NCI-H1436 treated with DMSO at 0.1 percent for 48 hours (cell line): ENCODE measurements at places on chromosomes 1 and 21.

GRCh38 chr1:11691302-11691914 lies at the start of gene DRAXIN:
Gene DRAXIN (plus strand): TSS chr1:11691710. CDS start chr1:11706259, 14,549 bp downstream.
- no peak for DNase-seq

DNA sequence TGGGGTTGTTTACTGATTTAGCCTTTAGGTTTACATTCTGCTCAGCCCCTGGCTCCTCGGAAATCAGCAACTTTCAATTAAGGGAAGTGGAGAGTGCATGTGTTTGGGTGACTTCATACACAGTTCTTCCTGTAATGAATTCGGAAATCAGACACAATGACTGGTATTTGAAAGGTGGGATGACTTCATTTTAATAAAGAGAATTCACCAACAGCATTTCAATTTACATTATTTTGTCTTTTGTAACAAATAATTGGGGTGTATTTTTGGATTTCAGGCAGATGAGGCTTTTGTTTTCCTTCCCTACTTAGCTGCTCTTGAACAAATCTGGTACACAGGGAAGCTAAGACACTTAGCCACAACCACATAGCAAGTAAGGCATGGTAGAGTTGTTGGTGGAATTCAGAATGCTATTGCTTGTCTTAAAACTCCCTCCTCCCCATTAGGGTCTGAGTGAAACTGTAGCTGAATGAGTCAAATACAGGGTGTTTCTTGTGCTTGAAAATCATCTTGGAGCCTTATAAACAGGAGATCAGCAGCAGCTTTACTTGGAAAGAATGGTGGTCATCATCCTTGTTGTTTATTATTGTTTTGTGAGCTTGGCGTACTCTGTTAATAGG lies 917 bp downstream of the STX12 start:
- DNase-seq, result no peak

GRCh38 chr1:99365141-99365540 lies 100.8 kb downstream of the PLPPR4 start:
- no peak for DNase-seq

DNA sequence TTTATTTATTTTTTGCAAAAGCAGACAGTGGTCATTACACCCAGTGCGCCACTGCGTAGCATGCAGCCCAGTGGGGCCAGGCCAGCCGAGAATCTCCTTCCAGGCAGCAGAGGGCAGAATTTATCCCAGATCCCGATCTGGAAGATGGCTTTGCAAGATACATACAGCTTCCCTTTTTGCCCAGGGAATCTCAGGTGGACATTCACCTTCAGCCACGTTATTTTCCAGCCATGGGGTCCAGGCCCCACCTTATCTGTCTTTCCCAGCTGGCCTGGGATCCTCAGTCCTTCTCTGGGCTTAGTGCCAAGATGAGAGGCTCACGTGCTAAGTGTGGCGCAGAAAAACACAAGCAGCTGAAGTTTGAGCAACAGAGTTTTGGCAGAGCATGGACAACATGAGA lies 123.6 kb downstream of the AJAP1 start:
- no peak for DNase-seq

DNA sequence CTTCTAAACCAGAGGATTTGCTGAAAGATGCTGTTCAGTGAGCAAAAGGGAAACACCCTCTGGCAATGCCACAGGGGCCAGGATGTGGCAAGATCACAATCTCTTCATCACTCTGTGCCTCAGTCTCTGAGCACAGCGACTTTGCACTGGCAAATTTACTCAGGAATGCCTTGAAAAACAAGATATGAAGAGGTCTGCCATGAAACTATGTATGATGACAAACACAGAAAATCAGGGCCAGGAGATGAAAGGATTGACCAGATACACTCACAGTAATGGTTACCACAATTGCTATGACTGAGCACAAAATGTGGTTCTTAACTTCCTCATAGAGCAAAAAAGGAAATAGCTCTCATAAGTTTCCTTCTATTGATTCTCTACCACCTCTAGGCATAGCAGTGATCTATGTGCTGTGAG lies 5.8 kb downstream of the TTC13 start:
- DNase-seq, result no peak

- no peak for DNase-seq
Measured at GRCh38 chr1:213600879-213601278, 386.9 kb upstream of the PROX1 start.

GRCh38 chr21:43744725-43745124 lies 25.8 kb downstream of the PDXK start:
- no peak for DNase-seq

DNA sequence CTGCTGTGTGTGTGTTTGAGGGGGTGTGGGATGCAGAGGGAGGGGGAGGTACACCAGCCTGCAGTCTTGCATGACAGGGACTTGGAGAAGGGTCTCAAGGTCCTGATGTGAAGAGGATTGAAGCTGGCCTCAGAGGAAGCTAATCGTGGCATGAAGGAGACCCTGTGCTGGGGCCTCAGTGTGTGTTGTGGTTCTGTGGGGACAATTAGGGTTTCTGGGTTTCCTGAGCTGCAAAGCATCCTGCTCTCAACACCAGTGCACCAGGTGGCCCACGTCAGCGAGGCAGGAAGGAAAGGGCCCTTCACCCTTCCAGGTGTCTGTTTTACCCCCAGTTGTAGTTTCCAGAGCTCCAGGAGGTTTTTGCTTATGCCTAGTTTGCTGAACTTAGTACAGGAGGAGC lies 52.8 kb downstream of the TENT5C start:
- DNase-seq, result no peak

- DNase-seq, result no peak
Measured at GRCh38 chr1:110746644-110747259, 72.0 kb upstream of the KCNA3 start.

GRCh38 chr1:183543619-183544204 lies 46.5 kb downstream of the NCF2 start:
- no peak for DNase-seq

GRCh38 chr1:117694543-117694942 lies 88.7 kb downstream of the TENT5C start:
- DNase-seq, result no peak

DNA sequence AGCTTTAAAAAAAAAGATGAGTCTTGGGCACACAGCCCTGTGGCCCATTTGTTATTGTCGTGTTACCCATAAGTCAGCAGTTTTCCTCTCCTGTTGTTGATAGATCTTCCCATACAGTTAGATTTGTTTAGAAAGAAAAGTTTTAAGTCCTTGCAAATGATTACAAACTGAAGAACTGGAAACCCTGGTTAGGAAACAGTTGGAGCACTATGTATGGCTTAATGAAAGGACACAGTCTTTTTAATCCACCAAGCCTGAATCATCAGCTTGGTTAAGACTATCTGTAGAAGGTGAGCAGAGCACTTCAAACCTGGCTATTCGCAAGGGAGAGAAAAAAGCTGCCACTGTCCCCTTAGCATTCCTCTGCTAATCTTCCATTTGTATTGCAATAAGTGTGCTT lies 241.0 kb downstream of the DISC1 start:
- DNase-seq, result no peak

DNA sequence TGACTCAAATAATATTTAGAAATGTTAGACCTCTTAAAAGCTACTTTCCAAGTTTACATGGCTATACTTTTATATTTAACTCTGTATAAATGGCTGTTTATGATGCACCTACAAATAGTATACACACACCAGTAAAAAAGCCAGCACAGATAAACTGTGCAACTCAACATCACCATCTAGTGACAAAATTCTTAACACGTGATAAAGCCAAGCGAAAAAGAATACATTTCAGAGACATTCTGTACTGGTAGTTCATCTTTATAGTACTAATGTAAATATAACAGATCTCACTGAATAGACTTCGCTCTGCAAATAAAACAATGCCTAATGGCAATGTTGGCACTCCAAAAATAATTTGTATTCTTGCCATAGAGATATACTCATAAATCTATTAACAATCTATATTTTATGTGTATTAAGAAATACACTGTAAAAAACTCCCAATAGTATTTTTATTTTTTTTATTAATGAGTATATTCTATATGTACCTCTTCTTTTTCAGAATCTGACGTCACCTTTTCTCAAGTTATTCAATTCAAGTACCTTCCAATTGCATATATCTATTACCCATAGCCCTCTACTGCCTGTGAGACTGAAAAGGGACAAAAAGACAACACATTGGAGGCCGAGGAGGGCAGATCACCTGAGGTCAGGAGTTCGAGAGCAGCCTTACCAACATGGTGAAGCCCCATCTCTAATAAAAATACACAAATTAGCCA lies 100.2 kb downstream of the DPYD start:
- no peak for DNase-seq

DNA sequence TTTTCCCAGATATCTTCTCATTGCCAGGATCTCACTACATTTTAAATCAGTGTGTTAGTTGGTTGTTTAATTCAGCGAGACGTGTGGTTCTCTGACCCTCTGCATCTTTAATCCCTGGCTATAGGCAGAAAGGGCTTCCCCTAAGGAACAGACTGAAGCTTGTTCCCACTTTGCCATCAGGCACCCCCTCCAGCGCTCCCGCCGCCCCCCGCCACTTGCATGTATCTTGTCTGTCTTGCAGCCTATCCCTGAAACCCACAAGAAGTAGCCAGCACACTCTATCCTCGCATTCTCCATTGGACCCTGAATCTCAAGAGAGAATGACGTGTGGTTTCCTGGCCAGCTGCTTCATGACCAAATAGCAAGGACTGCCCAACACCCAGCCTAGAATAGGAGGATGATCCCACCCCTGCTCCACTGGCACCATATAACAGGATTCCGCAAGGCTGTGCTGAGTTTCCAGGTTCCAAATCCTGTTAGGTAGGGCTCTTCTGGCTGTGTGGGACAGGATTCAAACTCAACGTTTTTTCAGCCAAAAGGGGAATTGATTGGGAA lies 7.8 kb downstream of the CLDN19 start:
- DNase-seq, result no peak

- DNase-seq, result no peak
Measured at GRCh38 chr1:212225871-212226302, 59.3 kb upstream of the PPP2R5A start.

- DNase-seq, result no peak
Measured at GRCh38 chr1:176522310-176522845, 59.4 kb downstream of the PAPPA2 start.

DNA sequence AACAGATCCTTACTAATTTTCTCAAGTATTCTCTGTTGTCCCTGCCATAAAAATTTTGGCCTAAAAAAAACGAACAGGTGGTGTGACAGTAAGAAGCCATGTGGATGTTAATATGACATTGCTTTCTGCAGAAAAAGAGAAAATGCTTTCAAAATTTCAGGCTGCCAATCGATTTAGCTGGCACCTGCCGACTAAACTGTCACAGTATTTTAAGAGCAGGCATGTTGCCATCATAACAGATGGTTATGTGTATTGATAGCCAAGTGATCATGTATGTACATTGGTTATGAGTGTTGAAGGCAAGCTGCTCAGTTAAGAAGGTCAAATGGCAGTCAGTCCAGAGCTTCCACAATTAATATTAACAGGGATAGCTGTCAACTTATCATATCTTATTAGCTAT lies 1017.0 kb downstream of the MRPL39 start:
- DNase-seq, result no peak

- DNase-seq, result no peak
Measured at GRCh38 chr1:2258122-2258681, 30.1 kb downstream of the SKI start.

- DNase-seq, result no peak
Measured at GRCh38 chr1:51867479-51868232, 10.9 kb downstream of the NRDC start.

DNA sequence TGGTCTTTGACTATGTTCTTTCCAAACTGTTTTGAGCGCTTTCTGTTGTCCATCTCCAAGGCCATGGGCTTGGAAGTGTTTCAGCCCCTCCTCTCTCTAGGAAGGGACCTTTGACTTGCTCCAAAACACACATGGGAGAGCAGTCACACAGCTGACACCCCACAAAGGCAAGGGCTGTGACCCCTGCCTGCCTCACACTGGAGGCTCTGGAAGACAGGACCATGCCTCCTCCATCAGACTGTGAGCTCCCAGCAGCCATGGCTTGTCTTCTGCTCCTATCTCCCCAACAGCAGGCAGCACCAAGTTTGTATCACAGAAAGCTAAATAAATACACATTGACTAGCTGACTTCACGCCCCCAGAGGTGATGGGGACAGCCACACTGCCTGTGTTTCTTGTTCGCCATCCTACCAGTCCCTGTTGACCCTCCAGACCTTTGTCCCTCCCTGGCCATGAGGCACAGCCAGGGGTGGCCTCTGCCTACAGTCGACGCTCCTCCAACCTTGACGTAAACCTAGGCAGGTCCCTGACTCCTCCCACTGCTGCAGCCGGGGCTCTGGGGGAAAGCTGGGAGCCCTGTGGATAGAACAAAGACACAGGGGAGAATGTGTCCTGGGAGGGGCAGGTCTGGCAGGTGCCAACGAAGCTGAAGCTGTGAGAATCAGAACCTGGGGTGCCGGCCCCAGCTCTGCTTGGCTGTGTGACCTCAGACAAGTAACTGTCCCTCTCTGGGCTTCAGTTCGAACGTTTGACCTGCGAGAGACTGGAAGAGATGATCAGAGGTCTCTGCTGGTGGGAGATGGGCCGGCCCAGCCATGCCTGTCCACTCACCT lies 4.8 kb downstream of the PLA2G2F start:
- no peak for DNase-seq

DNA sequence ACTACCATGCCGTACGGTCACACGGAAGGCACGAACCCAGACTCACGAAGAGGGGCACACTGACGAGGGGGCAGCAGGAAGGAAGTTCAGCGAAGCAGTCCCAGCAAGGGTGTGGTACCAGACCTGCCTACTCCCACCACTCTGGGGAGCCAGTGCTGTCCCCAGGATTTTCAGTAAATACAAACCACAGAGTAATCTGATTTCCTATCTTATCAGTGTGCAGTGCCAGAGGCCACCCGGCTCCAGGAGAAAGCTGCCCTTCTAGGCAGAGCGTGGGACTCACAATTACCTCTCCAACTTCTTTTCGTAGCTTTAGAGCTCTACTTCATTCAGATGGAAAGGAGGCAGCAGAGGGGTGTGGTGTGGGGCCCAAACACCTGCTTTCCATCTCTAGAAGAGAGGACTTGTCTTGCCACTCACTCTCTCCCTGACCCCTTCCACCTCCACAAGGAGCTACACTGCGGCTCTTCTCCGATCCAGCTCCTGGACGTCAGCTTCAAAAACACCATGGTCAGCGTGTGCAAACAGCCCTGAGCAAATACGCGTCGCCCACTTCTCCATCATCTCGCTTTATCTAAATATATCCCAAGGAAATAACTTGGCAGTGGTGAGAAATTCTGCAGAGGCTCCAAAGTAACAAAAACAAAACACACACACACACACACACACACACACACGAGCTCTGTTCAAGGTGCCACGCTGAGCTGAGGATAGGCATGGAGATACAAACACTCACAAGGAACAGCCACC lies 98.5 kb downstream of the MRPL37 start:
- DNase-seq, result no peak
